HepG2 (cell line): ENCODE measurements at places on chromosomes 5 and 9. TPM values are rescaled to one million over a fixed set of nuclear protein-coding genes. Genes with fewer than 3 reads are reported as not detected.

The TMEM171 gene
- total RNA-seq = not detected in 2 replicates

The GLRX gene
- 63.8 and 71.9 TPM in 2 replicates for total RNA-seq

The FST gene
- total RNA-seq = 21.2 and 38.6 TPM in 2 replicates

The SUB1 gene
- 693 and 1,107 TPM in 2 replicates for total RNA-seq

The CDH6 gene
- total RNA-seq = not detected in 2 replicates

The OLFML2A gene
- 0.02 TPM in 1 of 2 replicates, not detected in the other for total RNA-seq

The GDNF gene
- 0.20 and 0.46 TPM in 2 replicates for total RNA-seq

The CXXC5 gene
- 30.7 and 33.0 TPM in 2 replicates for total RNA-seq

The ARAP3 gene
- 0.07 TPM in 1 of 2 replicates, not detected in the other for total RNA-seq

The MRPL36 gene
- total RNA-seq = 113 and 135 TPM in 2 replicates

The IFNA13 gene
- not detected in 2 replicates for total RNA-seq

The ANKDD1B gene
- total RNA-seq = 0.14 and 0.27 TPM in 2 replicates

The SPINK7 gene
- total RNA-seq = not detected in 2 replicates

The N4BP3 gene
- not detected in 2 replicates for total RNA-seq

The GRM6 gene
- not detected in 2 replicates for total RNA-seq

The SOX30 gene
- total RNA-seq = not detected in 2 replicates

The SH3RF2 gene
- total RNA-seq = 3.1 and 3.7 TPM in 2 replicates

The SPAG8 gene
- total RNA-seq = 0.27 TPM in 1 of 2 replicates, not detected in the other
